ENCODE measurements at places on chromosomes 7 and 10. TPM values are rescaled to one million over a fixed set of nuclear protein-coding genes. Genes with fewer than 3 reads are reported as not detected.

DNA sequence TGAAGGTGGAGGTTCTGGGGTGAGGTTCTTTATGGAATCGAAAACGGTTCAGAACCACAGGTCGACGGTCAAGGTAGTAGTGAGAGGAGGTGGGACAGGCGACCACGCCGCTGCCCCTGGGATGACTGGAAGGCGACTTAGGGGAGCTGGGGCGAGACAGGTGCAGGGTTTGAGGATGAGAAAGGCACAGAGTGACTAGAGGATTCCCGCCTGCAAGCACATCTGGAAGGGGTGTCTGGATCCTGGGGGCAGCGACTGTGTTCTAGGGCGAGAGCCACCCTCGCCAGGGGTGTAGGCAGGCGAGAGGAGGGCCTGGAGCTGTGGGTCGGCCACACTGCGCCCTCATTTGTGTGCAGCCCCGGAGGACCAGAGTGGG is 468 bp upstream of the IRF5 start:
- no peak for DNase-seq

DNA sequence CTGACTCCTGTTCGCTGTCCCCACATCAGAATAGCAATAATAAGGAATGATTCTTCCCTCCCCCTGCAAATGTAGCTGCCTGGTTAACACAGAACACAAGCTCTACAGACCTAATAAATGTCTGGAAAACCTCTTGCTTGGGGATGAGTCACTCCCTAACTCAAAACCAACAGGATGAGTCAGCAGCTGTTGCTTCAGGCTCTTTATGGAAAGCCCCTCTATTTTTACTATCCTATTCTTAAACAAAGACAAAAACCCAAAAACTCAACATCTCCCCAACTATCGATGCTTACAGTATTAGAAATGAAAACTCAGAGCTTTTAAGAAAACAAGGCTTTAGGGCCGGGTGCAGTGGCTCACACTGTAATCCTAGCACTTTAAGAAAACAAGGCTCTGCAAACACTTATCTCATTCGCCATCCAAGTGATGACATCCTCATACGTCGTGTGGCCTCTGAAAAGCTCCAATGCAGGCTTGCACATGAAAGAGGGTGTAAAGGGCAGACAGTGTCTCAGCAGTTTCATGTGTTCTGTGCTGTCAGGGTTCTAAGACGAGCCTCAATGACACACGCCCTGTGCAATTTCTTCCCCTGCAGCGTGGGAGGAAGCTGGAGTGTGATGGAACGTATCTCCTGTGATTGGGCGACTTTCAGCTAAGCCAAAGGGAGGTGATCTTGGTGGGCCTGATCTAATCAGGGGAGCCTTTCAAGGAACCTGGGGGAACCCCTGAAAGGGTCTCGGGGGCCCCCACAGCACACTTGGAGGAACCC is 70.1 kb downstream of the AMZ1 start:
- no peak for DNase-seq

DNA sequence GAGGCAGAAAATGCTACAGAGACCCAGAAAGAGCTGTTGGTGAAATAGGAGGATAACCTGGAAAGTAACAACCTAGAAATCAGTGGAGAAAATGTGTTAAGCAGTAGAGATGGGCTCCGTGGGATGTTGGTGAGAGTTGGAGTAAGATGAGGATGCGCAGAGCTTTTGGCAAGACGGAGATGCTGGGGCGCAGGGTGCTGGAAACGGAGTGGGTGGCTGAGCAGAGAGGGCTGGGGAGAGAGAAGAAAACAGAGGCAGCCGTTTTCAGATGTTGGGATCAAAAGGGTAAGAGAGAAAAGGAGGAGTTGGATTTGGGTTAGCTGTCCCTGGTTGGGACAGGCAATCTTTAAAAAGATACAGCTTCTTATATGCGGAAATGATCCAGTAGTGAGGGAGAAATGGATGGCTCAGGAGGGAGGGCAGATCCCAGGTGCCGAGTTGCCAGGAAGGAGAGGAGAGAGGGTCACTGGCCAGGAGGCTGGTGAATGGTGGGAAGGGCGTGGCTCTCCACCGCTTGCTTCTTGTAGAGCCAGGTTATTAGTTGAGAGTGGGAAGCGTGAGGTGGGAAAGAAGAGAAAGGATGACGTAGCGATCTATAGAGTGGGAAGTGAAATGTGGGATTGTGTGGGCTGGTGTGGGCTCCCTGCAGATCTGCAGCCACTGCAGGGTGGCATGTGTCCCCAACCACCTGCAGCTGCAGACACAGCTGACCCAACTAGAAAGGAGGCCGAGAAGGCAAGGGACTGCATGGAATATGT is 182.2 kb upstream of the SVIL start:
- no peak for DNase-seq

DNA sequence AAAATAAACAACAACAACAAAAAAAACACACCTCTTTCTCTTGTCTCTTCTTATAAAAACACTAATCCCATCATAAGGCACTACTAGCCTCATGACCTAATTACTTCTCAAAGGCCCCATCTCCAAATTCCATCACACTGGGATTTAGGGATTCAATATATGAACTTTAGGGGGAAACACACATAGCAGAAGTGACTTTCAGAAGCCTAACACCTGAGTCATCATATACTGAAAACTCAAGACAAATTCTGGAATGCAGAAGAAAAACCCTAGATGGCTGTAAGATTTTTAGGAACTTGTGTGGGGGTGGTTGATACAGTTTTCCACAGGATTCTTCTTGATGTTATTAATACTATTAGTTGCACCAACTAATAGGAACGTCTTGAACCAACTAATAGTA is 33.7 kb upstream of the CSTF2T start:
- no peak for DNase-seq

Gene TNPO3
- 127 TPM for total RNA-seq

- DNase-seq, result no peak
Measured at GRCh38 chr7:6653071-6654003, 16.2 kb downstream of the ZNF316 start.

DNA sequence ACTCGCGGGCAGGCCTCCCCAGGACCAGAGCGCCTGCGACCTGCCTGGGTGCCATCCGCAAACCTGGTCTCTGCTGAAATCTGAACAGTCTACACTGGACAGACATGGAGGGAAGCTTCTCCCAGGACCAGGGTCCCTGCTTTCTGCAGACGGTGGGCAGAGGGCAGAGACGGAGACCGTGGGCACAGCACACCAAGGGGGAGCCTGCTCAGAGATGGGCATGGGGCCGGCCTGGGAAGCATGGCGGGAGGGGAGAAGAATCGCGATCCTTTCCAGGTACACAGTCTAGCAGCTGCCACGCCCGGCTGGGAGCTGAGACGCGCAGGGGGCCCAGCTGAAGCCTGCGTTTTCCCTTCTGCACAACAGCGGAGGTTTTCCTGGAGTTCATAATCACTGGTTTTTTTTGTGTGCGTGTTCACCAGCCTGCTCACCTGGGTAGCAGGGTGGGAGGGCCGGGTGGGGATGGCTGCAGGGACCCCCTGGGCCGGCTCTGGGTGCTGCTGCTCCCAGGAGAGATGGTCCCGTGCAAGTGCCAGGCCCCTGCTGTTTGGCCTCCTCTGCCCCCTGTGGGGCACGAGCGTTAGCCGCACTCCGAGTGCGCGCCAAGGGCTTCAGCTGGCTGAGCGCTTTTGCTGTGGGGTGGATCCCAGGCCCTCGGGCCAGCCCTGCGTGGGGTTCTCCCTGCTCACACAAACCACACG is 448.8 kb downstream of the DNAJB6 start:
- DNase-seq, result no peak

Measured in GM23338 (cell line).